ENCODE measurements at places on chromosomes 3 and 15.

DNA sequence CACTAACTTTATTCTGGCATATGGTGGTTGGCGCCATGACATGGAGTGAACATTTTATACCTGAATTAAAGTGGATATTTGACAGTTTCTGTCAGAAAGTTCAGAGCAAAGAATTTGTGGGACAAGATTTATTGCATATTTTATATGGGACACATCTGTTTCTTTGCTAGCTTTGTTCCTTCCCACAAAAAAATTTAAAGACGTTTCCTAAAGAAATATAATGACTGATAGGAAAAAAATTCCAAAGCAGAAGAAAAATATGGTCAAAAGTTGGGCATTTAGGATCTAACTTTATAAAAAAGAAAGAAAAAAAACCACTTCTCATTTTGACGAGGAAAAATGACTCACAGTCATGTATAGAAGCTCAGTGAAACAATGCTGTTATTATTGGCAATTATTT is 101.6 kb downstream of the GREM1 start:
- no peak for DNase-seq

GRCh38 chr3:29226706-29227105 is 54.2 kb upstream of the RBMS3 start:
- DNase-seq, result no peak

DNA sequence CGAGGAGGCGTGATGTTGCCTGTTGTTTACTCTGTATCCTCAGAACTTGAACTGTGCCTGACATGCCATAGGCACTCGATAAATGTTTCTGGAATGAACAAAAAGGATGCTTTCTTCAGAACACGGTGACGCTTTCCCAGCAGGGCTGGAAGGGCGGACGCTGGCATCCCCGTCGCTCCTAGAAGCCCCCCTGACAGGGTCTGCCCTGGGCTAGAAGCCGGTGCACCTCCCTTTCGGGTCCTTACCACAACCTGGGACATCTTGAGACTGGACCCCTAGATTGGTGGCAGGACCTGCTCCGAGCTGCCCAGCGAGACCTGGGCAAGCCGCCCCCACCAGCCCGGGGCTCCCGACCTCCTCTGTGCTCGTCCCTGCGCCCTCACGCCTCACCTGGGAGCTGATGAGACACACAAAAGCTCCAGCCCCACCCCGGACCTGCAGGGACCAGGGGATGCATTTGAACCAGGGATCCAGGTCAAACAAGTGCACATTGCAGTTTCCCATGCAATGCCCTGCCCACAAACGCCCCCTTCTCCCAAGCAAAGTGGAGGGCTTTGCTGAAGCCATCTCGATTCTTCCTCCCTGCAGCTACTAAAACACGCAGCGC is 131.2 kb upstream of the MEF2A start:
- no peak for DNase-seq

- no peak for DNase-seq
Measured at GRCh38 chr3:151175952-151176351, 27.1 kb downstream of the GPR171 start.

- no peak for DNase-seq
Measured at GRCh38 chr3:13513051-13513912, 33.2 kb downstream of the HDAC11 start.

DNA sequence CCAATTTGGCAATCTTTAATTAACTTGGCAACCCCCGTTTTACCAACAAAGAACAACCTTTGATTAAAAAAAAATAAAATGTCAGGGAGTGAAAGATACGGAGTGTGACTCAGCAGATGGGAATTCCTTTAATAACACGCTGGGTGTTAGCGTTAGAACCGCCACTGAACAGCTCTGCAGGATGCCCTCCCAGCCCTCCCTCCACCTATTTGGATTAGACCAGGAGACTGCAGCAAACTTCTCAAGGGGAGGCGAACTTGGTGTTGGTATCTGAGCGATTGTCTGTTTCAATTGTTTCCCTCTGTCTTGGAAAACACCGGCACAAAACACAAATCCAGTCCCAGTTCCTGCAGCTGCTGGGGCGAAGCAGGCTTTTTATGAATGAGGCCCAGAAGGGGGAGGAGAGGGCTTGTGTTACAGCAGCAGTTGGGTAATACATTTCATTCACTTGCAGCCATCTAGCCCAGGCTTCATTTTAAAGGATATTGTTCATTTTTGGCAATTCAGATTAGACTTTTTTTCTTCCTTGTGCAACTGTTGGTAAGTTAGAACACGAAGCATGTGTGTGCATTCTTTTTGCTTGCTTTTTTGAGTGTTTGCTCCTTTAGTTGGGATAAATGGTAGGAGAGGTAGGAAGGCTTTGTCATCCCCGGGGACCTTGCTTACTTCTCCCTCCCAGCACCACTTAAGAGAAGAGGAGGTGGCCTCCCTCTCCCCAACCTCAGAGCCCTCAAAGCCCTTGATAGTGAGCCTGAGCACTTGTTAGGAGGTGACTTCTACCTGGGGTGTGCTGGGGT is 152.3 kb downstream of the IGF1R start:
- no peak for DNase-seq

- DNase-seq, result no peak
Measured at GRCh38 chr3:13452490-13453335, 27.4 kb upstream of the HDAC11 start.

GRCh38 chr3:50078622-50079021 is 10.1 kb upstream of the RBM5 start:
- DNase-seq, result no peak

DNA sequence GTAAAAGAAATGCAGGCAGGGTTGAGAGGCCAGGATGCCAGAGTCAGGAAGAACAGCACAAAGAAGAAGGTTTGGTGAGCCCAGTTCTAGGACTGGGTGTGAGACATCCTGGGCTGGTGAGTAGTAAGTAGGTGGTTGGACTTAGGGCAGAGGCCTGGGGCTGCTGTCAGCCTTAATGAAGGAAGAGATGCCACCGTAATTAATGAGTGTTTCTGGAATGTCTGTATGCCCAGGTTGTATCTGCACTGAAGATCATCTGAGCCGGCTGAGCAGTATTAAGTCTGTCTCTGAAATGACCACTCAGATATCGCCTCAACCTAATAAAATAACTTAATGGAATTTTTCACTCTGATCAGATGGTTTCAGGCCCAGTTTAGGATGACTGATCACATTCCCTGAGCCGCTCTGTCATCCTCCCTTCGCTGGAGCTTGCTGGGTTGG is 532.9 kb upstream of the IL12A start:
- DNase-seq, result no peak

DNA sequence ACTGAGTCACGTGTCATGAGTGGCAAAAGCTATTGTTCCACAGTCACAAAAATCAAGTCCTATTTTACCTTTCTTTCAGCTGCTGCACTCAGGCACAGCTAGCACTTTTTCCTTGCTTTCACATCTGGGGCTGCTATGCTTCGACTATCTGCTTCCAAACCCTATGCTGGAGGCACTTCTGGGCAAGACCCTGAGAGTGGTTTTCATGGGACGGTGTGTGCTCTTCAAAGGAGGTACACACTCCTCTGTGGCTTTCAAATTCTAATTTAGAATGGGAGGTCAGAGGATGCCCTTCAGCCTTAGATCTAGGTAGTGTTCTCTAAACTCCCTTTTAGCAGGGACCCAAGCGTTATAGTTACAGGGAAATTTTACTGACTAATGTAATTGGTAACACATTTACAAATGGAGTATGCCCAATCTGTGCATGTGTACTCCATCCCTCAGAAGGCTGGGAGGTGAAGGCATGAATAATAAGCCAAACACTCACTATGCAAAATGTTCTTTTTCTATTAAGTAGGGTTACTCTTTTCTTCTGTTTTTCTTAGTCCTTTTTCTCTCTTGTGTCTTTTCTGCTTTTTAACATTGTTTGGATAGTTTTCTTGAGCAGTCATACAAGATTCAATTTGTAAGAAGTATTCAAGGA is 188.3 kb downstream of the LSAMP start:
- DNase-seq, result no peak

DNA sequence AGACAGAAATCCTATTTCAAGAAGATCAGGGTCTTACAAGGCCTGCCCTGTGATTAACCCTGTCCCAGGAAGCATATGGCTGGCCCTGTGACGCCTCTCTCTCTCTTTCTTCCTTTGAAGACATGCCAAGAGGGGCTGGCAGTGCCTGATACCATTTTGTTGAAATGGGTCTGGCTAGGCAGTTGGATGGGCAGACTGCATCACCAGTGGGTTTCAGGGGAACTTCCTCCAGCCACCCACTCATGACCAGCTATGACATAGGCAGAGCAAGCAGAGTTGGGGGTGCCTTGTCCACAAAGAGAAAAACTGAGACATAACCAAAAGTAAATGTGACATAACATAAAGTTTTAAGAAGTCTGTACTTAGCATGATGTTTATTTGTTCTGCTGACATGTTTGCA is 31.4 kb upstream of the MANF start:
- no peak for DNase-seq

DNA sequence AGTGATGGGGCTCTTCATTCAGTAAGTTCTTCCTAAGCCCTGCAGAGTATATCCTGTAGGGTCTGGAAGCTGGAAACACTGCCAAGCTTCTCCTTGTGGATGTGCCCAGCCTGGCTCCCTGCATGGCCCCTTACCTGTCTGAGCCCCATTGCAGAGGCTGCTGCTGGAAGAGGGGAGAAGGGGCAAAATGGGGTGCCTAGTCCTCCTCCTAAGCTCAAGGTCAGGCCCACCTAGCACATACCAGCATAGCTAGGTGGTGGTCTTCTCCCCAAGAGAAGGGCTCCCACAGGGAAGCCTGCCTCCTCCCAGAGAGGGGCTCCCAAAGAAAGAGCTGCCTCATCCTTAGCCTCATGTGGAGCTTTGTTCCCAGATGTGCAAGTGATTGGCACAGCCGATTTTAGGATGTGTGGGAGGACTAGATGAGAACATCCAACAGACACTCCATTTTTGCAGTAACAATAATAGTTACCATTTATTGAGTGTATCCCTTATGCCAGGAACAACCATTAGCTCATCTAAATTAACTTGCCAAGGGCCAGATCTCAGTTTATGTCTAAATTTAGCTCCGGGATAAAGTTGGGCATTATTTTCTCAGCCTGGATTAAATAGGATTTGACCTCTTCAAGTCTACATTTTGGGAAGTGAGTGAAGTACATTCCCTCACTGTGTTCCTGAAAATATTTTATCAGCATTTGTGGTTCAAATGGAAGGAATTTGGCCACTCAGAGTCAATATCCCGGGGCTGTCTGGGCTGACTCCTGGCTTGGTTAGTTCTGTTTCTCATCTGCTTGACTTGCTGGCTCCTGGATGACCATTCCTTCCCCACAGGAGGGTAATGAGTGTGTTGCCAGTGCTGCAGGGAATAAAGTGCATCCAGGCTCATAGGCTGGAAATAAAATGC is 291.1 kb upstream of the ROPN1 start:
- no peak for DNase-seq
